ENCODE measurements at places on chromosomes 6 and 20. TPM values are rescaled to one million over a fixed set of nuclear protein-coding genes. Genes with fewer than 3 reads are reported as not detected.

The HIVEP2 gene
- total RNA-seq: 14.6 TPM

The SIRPD gene
- total RNA-seq: not detected

The PRR18 gene
- total RNA-seq: not detected

GRCh38 chr6:137873273-137873762, 6.3 kb downstream of the TNFAIP3 start:
- peak; percentile 40 for DNase-seq

DNA sequence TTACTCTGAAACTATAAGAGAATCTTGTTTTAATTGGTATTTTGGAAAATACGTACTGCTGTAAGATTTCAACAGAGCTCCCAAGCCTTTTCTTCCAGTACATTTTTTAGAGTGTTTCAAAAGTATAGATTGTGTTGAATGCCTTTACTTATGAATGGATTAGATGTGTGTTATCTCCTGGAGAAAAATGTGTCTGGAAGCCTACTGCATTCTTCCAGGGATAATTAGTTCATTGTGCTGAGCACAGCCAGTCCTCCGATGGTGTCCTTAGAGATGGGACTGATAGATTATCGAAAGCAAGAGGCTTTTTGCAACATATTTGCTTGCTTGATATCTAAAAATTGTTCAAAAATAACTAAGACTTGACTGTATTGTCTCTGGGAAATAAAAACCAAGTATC, 114.2 kb downstream of the PLEKHG1 start:
- no peak for DNase-seq

The SNPH gene
- 4.0 TPM for total RNA-seq

The RPP21 gene
- 106 TPM for total RNA-seq

The MEP1A gene
- not detected for total RNA-seq

DNA sequence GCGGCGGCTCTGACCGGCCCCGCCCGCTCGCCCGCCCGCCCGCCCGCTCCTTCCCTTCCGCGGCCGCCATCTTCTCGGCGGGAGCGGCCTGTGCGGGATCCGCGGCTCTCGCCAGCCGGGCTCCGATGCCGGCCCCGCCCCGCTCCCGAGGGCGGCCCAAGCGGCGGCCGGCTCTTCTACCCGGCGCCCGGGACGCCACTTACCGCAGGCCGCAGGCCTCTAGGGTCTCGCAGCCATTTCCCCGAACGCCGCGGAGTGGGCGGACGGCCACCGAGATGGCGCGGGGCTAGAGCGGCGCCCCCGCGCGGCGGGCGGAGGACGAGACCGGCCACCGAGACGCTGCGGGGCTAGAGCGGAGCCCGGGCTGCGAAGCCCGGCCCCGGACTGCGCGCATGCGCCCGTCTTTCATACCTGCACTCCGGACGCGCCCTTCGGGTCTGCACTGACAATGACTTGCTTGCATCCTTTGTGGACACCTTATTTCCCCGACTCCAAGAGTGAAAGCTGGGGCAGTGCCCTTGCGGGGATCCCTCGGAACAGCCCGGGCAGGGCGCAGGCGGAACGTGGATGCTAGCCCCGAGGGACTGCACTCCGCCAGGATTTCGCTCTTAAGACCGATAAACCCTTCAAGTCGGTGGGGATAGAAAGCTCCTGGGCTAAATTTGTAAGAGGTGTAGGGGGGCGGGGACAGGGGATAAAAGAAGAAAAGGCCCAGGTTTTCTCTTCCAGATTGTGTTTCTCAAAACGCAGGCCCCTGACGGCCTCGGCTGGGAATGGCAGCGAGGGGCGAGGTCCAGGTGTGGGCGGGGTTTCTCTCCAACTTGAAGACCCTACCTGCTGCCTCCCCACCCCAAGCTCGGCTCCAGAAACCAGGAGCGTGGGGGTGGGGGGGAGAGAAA, at the start of gene DIDO1:
TSS of gene DIDO1 (minus strand) at position 277 of the 899 bp plus-strand sequence.
- peak; percentile 87 for DNase-seq

DNA sequence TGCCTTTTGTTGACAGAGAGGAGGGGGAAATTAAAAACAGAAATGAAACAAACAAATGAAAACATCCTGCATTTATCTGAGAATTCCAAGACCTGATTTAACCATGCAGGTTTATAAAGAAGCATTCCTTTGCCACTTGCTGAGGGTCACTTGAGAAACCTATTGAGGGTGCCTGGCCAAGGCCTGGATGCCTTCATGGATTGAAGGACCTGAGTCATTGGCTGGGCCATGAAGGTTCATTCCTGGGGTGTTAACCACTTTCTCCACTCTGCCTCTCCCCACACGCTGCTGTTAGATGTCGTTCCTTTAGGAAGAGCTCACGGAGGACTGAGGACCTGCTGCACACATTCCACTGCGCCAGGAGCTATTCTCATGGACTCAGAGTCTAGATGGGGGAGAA, 49.7 kb downstream of the DAAM2 start:
- no peak for DNase-seq

The SIM1 gene
- 6.0 TPM for total RNA-seq

- peak; percentile 30 for DNase-seq
Measured at GRCh38 chr20:13139459-13140150, 81.5 kb upstream of the ISM1 start.

GRCh38 chr20:25369529-25369928, 21.1 kb downstream of the ABHD12 start:
- DNase-seq: no peak

DNA sequence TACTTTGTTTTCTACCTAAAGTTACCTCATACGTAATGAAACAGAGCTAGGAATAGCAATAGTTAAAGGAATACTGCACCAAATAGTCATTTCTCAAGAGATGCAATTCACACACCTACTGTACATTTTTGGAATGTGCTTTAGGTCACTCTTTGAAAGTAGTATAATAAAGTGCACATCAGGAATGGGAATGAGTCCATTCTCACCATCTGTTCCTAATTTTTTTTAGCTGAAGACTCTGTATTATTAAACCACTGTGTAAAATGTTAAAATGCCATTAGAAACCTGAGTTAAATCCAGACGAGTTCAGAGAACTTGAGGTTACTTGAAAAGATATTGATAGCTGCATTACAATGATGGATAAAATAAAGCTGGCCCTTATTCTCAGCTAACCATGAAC, 51.9 kb upstream of the EPHA7 start:
- DNase-seq: no peak

DNA sequence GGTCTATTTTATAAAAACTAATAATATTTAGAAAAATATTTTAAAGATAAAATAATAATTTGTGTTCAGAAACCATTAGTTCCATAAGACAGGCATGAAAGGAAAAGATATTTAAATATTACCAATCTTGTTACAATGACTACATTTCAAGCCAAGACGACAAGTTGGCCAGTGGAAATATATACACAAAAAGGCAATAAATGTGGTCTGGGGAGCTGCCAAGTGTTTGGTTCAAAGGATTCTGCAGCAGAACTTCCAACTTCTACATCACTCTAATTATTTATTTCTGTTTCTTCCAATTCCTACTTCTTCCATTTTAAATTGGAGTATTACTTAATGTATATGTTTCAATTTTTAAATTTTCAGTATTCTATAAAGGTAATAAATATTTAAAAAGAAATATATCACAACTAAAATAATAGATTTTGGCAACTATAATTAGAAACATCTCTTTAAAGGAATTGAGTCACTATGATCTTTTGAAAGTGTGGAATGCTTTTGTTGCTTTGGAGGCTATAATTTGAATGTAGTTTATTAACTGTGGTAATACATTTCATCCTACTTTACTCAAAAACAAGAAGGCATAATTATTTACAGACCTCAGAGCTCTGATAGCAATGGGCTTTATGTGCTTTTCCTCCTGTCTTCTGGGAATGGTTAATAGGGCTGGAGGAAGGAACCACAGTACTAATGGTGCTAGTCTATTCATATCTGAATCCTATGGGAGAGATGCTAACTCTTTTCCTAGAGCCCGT, 129.7 kb upstream of the FAM184A start:
- peak; percentile 42 for DNase-seq

- DNase-seq: no peak
Measured at GRCh38 chr20:23476015-23476754, 14.7 kb upstream of the CST8 start.

- peak; percentile 64 for DNase-seq
Measured at GRCh38 chr6:251920-252319, 40.4 kb upstream of the DUSP22 start.

- DNase-seq: no peak
Measured at GRCh38 chr6:62400521-62401259, 114.7 kb upstream of the KHDRBS2 start.

The TCF15 gene
- not detected for total RNA-seq

The PLN gene
- 0.05 TPM for total RNA-seq

All from M059J (cell line).